ENCODE measurements at places on chromosomes 6 and 20. TPM values are rescaled to one million over a fixed set of nuclear protein-coding genes. Genes with fewer than 3 reads are reported as not detected.

GRCh38 chr6:130517444-130517931 is 151.7 kb downstream of the TMEM200A start:
- no peak overlapping the region for H3K27ac ChIP-seq
- no peaks in the 10 kb centered on the region for H3K27me3 ChIP-seq
- H3K4me1 ChIP-seq, result no peaks in the 10 kb centered on the region
- DNase-seq, result no peak

DNA sequence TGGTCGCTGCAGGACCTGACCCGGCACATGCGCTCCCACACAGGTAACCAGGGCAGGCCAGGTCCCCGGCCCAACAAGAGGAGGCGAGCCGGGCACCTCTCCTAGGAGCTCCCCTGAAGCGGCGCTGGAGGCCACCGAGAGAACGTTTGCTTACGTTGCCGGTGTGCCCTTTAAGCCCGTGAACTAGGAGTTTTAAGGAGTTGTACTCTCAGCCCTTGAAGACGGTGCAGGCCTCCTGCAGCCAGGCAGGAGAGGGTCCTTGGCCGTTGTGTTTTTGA is 65.9 kb downstream of the SSR1 start:
- H3K4me3 ChIP-seq, result no peak overlapping the region
- H3K27me3 ChIP-seq, result no peaks in the 10 kb centered on the region
- no peak overlapping the region for H3K27ac ChIP-seq
- no peak for DNase-seq

GRCh38 chr20:32972181-32973076 is 31.8 kb downstream of the SUN5 start:
- no peaks in the 10 kb centered on the region for H3K4me1 ChIP-seq
- H3K27me3 ChIP-seq, result no peaks in the 10 kb centered on the region
- no peaks in the 10 kb centered on the region for H3K36me3 ChIP-seq

DNA sequence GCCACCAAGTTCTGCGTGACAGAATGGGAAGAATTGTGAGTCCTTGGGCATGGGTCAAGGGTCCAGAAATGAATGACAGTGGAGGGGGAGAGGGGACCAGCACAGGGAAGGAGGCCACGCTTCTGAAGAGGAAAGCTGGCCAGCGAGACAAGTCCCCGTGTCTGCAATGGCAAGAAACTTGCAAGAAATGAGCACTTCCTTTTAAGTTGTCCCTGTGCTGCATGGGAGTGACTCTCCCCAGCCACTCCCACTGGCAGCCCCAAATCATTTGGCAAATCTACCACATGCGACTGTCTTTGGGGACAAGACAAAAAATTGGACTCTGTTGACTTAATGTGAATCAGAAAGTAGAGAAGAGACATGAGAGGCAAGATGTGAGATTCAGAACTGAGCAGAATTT is 242.2 kb upstream of the RREB1 start:
- H3K27ac ChIP-seq, result no peak overlapping the region
- H3K4me1 ChIP-seq, result peaks cover 5% of the 10 kb centered on the region
- no peaks in the 10 kb centered on the region for H3K27me3 ChIP-seq
- no peaks in the 10 kb centered on the region for H3K36me3 ChIP-seq
- H3K4me3 ChIP-seq, result no peak overlapping the region

- H3K36me3 ChIP-seq, result no peaks in the 10 kb centered on the region
- H3K27ac ChIP-seq, result no peak overlapping the region
- DNase-seq, result no peak
- no peaks in the 10 kb centered on the region for H3K27me3 ChIP-seq
Measured at GRCh38 chr6:53306819-53307347, 41.9 kb downstream of the ELOVL5 start.

- no peaks in the 10 kb centered on the region for H3K27me3 ChIP-seq
- no peak overlapping the region for H3K4me3 ChIP-seq
- H3K27ac ChIP-seq, result no peak overlapping the region
- DNase-seq, result no peak
Measured at GRCh38 chr20:16551607-16552006, 21.6 kb downstream of the KIF16B start.

DNA sequence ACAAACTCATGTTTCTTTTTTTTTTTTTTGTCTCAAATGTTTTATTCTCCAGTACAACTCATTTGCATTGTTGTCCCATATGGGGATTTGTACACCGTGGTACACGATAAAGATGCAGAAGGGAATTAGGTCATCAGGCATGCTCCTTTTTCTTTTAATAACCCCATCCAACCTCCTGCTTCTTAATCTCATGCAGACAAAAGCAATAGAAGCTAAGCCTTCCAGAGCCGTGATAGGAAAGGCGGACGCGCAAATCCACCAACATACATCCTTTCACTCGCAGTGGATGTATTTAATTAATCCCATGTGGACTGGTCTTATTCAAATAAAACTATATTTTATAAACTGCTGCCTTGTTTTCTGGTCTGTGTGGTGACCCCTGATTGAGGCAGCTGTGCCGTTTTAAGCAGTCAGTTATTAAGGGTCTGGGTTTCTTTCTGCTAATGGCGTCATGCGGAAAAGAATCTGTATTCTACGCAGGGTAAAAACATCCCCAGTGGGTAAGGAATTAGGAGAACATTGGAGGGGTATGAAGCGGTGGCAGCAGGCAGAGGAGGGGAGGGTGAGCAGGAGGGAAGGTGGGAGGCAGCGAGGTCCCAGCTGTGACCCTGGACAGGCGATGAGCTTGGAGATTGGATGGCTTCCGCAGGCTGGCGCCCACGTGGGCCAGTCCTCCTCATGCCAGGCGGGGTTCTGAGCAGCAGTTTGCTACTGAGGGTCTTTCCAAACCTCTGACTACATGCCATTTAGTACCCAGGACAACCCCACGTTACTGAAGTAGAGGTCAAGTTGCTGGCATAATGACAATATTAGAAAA is 172.8 kb downstream of the LINC00237 start:
- H3K27ac ChIP-seq, result no peak overlapping the region
- no peak overlapping the region for H3K4me3 ChIP-seq
- no peak for DNase-seq
- H3K36me3 ChIP-seq, result no peaks in the 10 kb centered on the region
- no peaks in the 10 kb centered on the region for H3K27me3 ChIP-seq

DNA sequence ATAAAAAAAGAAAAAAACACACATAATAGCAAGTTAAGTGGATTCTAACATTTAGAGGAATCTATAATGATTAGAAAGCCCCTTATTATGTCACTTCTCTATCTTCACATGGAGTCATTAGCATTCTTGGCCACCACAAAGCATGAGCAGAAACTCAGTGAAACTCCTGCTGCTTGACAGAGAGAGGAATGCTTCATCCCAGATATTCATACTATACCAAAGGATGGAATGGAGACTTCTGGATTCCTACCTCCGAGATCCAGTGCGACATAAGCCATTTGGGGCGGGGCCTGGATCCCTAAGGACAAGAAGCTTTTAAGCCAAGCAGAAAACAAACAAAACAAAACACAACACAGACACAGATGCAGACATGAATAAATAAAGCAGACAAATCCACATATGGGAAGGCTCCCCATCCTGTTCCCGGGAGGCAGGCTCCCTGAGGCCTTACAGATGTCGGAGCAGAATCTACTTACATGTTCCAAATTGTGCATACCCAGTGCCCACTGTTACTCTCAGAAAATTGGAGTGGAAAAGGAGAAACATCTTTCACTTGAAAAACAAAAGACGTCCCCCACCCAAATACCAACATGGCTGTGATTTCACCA is 727.3 kb downstream of the MAFB start:
- H3K27me3 ChIP-seq, result no peaks in the 10 kb centered on the region
- no peak overlapping the region for H3K4me3 ChIP-seq
- peaks cover 11% of the 10 kb centered on the region for H3K4me1 ChIP-seq
- DNase-seq, result no peak
- no peak overlapping the region for H3K27ac ChIP-seq

ENPP4 gene
- total RNA-seq, result 5.9 TPM

APOBEC2 gene
- total RNA-seq, result 2.3 TPM

MACROD2 gene
- total RNA-seq, result 21.8 TPM

TBX18 gene
- 2.0 TPM for total RNA-seq

BPIFA1 gene
- total RNA-seq, result not detected

SUMO4 gene
- total RNA-seq, result not detected

SIRPA gene
- total RNA-seq, result 15.0 TPM
